Renal pelvis (tissue), 12 donors: ENCODE measurements at places on chromosomes 7 and 10. TPM values are rescaled to one million over a fixed set of nuclear protein-coding genes. Genes with fewer than 3 reads are reported as not detected.

DNA sequence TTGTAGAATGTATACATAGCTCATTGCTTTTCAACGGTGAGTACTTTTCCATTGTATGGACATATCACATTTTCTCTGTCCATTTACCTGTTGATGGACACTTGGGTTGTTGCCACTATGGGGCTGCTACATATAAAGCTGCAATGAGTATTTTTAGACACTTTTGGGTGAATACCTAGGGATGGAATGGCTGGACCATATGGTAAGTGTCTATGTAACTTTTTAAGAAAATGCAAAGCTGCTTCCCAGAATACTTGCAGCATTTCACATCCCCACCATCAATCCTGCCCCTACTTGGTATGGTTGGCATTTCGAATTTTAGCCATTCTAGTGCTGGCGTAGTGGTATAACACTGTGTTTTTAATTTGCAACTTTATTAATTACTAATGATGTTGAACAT is 274.6 kb downstream of the TNS3 start:
- DNase-seq: no peak

- DNase-seq: no peak
These were observed 142.0 kb upstream of the NPY start for GRCh38 chr7:24141874-24142509.

- DNase-seq: no peak
These were observed 40.5 kb downstream of the CAPZA2 start for GRCh38 chr7:116902867-116903266.

The FAM25C gene
- polyA plus RNA-seq: not detected

The HTR7 gene
- polyA plus RNA-seq: 0.16 TPM

The DOCK1 gene
- 61.5 TPM for polyA plus RNA-seq
